CD4-positive, alpha-beta T cell treated with Interleukin-6 for 4 hours (primary cell): ENCODE measurements at places on chromosomes 7 and 10.

GRCh38 chr10:119022846-119023552 lies 6.5 kb upstream of the NANOS1 start:
- no peak for DNase-seq

DNA sequence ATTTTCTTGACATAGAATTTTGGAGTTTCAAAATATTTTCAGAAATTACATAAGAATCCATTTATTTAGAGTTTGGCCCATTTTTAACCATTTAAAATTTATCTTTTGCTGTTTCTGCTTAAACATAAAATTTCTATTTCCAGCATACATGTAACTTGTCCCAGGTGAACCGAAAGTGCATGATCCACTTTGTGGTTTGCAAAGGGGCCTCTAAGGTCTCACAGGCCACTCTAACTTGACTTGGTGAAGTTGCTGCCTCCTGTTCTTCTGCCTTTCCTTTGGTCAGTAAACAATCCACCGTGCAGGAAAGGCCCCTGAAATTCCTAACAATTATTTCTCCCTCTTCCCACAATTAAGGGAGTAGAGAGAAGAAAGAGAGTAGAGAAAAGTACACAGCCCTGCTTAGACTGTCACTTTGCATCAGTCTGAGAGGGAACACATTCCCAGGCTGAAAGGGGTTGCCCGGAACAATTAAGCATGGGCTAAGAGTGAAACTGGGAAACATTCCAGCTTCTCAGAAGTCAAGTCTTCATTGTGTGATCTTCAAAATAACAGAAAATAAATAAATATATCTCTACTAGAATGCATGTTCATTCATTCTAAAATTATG lies 79.5 kb upstream of the SEMA3A start:
- DNase-seq: no peak

DNA sequence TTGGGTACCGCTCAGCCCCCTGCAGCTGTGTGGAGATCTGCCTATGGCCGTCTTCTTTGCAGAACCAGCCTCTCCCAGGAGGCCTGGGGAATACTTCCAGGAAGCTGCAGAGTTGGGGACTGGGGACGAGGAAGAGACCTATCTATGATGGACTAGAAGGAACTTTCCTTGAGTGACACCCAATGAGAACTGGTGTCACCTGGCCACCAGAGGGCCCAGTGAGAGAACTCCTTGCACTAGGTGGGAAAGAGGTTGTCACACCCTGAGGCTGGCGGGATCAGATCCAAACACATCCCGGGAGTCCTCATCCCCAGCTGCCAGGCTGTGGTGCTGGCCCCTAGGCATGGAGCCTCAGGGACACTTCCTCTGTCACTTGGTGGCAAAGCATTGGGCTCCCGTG lies 4.9 kb upstream of the GRID2IP start:
- DNase-seq: no peak

- no peak for DNase-seq
These were observed 440.6 kb upstream of the LRRN3 start for GRCh38 chr7:110650328-110650727.

DNA sequence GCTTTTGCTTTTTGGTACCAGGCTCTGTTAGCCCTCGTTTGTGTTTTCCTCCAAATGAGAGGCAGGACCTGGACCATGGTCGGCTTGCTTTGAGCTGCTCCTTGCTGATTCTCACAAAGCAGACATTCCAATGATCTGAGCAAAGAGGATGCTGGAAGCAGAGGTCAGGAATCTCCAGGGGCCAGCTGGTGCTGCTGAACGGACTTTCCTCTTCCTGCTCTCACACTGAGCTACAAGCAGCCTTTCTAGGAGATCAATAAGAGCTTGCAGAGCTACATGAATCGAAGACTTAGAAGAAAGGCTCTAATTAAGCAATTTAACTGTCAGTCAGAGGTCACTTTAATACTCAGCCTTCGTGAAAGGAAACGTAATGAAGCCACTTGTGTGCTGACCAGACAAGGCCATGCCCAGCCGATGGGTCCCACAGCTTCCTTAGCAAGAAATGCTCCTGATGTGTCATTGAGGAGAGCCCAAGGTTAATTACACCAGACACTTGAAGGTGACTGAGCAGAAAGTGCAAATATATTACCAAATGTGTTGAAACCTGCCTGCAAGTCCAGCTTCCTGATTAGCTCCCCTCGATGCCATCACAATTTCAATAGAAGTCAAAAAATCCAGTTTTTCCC lies 151.3 kb upstream of the RSU1 start:
- DNase-seq: no peak

DNA sequence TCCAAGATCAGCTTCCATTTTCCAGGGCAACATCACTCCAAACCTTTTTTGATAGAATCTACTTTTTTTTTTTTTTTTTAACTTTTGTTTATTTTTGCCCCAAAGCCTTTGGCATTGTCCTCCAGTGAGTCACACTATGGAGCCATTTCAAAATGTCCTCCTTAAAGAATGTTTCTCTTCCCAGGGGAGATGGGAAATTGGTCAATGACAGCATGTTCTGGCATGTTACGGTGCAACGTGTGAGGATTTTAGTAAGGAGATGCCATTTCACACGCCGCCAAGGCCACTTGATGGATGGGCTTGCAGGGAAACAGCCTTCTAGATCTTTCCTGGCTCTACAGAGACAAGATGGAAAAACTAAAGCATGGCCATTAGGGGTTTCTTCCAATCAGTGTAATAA lies 30.7 kb upstream of the TRIL start:
- no peak for DNase-seq

GRCh38 chr7:22728401-22729029 lies 1.5 kb downstream of the IL6 start:
- no peak for DNase-seq
